ENCODE measurements at places on chromosomes 1 and 21.

GRCh38 chr1:39478126-39478915 is 13.1 kb upstream of the BMP8A start:
- DNase-seq: no peak

- peak; percentile 59 for DNase-seq
Observed at GRCh38 chr1:18907021-18907916, 4.9 kb upstream of the ALDH4A1 start.

GRCh38 chr1:226436472-226436854 is 28.6 kb upstream of the PARP1 start:
- no peak for DNase-seq

DNA sequence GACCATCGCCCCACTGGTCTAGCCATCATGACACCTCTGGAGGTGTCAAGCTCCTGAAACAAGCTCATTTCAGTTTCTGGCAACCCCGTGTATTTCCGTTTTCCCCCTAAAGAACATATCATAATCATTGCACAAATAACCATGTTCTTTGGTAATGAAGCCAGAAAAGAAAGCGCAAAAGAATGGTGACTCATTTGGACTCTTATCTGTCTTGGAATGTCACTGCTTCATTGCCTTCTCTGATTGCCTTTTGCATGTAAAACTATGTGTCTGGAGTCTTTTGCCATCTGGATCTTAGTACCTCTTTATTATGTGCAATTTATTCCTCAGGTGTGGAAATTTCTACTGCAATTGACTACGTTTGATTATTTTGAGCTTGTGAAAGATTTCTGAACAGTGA is 110.5 kb downstream of the COLGALT2 start:
- no peak for DNase-seq

DNA sequence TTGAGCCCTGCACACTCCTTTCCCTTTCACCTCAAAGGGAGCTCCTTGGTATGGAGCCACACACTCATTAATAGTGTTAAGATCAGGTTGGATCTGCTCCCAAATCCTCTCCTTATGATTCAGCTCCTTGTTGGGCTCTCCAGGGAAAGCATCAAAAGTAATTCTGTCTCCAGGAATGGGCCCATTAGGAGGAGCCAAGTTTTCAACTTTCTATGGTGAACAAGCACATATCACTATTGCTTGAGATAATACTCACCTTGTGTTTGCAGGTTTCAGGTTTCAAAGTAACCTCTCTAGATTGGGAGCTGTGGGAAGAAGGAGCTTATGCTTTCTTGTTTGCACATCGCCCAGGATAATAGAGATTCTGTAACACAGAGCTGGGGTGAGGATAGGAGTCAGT is 164.8 kb downstream of the TNFSF18 start:
- DNase-seq: no peak

DNA sequence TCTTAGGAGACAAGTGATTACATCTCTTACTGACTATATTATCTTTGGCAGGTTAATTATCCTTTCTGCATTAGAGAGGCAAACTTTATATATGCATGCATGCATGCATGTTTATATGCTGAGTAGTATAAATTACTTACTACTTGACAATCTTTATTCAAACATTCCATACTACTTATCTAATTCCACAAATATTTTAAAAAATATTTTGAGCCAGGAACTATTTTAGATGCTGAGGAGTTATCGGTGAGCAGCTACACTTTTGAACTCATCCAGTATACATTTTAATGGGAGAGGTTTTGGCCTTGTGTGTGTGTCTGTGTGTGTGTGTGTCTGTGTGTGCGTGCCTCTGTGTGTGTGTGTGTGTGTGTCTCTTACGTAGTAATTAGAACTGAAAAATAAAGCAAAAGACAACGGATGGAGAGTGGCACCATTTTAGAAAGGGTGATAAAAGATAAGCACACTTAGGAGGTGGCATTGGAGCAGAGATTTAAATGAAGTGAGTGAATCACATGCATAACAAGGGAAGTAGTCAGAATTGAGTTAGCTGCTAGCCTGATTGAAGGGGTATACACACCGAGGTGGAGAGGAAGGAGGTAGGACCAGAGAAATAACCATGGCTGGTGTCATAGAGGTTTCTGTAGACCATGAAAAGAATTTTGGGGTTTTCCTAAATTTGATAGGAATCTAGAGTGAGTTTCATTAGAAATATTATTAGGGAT is 1488.4 kb downstream of the MRPL39 start:
- no peak for DNase-seq

GRCh38 chr1:245603311-245603865 is 448.6 kb downstream of the KIF26B start:
- DNase-seq: no peak
